Myometrial cell (primary cell): ENCODE measurements at places on chromosomes 7 and 10. TPM values are rescaled to one million over a fixed set of nuclear protein-coding genes. Genes with fewer than 3 reads are reported as not detected.

The GRID2IP gene
- not detected in 2 replicates for total RNA-seq

The ATP5MK gene
- 360 and 413 TPM in 2 replicates for total RNA-seq

The NPM3 gene
- total RNA-seq, result 159 and 178 TPM in 2 replicates

The MOGAT3 gene
- not detected in 2 replicates for total RNA-seq

The GFRA1 gene
- under 0.01 and 0.18 TPM in 2 replicates for total RNA-seq
